ENCODE measurements at places on chromosomes 13 and 19.
A peak's percentile ranks its signal among the peaks of the same experiment; 100 is the strongest.

GRCh38 chr19:16042533-16043085, 33.7 kb upstream of the TPM4 start:
- no peak for DNase-seq

DNA sequence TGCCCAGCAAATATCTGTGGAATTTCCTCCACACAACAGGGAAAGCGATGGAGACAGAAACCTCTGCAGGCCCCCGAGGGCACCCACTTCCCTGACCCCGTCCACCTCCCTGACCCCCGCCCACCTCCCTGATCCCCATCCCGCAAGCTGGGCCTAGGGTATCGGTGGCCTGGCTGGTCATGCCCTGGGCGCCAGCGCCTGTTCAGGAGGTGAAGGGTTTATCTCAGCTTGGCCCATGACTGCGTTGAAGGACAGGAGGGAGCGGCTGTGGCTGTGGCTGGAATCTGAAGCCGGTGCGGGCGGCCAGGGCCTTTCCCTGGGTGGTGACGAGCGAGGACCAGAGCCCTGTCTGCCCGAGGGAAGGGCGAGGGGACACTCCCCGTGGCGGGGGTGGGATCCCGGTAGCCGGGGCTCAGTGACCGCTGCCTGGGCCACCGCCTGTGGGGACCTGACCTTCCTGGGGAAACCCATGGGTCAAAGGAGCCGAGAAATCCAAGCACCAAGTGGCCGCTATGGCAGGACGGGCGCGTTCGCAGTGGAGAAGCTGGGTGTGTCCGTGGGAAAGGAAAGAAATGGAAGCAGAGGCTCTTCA, 20.7 kb downstream of the GAS6 start:
- DNase-seq, result no peak

DNA sequence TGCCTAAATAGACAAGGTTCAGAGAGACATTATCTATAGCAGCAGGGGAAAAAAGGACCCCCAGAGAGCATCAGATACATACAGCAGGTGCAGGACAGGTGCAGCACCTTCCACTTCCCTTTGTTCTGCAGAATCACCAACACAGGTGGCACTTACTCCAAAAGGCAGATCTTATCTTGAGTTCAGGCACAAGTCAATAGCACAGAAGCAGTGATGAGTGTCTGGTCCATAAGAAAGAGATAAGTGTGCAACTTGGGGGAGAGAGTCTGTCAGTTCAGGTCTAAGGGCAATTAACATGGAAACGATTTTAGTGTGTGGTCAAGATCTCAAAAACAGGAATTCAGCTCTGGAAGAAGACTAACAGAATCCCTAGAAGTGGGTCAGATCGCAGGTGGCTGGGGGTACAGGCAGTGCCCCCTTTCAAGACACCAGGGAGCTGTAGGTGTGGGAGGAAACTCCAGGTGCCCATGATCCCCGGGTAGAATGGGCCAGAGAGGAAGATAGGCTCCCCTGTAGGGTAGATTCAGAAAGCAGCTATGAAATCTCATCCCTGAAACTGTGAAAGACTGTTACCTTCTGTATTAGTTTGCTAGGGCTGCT, 40.6 kb downstream of the TNFSF11 start:
- no peak for DNase-seq

DNA sequence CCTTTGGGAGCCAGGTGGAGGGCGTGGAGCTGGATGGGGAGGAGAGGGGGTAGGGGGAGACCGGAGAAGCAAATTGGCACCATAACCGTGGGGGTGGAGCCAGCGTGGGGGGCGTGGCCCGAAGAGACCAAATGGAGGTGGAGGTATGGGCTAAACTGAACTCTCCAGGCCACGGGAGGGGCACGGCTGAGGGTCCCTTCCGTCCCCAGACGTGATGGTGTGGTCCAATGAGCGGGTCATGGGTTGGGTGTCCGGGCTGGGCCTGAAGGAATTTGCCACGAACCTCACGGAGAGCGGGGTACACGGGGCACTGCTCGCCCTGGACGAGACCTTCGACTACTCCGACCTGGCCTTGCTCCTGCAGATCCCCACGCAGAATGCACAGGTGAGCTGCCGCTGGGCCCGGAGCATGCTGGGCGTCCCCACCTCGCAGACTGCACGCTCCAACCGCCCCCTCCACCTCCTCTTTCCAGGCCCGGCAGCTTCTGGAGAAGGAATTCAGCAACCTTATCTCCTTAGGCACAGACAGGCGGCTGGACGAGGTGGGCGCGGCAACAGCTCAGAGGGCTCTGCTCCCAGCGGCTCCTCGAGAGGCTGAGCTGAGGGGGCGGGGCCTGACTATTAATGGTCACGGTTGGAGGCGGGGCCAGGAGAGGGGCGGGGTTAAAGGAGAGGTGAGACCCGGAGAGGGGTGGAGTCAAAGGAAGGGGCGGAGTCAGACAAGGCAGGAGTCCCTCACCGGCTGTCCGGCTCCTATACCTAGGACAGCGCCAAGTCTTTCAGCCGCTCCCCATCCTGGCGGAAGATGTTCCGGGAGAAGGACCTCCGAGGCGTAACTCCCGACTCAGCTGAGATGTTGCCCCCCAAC, 6.2 kb downstream of the HRC start:
- peak; percentile 36 for DNase-seq

DNA sequence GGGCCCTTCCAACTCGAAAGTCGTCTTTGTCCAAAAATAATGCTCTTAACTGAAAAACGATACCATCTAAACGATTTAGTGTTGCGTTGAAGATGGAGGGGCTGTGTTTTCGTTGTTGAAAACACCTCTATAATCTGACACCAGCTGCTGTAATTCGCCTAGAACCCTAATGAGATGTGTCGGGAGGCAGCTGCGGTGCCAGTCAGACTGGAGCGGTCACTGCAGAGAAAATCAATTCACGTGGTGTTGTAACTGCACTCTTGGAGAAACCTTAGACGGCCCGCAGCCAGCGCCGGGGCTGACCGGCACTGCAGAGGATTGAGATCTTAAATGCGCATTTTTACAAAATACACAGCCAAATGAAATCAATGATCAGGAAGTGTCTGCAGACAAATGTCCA, 339.1 kb downstream of the ZNF536 start:
- no peak for DNase-seq

DNA sequence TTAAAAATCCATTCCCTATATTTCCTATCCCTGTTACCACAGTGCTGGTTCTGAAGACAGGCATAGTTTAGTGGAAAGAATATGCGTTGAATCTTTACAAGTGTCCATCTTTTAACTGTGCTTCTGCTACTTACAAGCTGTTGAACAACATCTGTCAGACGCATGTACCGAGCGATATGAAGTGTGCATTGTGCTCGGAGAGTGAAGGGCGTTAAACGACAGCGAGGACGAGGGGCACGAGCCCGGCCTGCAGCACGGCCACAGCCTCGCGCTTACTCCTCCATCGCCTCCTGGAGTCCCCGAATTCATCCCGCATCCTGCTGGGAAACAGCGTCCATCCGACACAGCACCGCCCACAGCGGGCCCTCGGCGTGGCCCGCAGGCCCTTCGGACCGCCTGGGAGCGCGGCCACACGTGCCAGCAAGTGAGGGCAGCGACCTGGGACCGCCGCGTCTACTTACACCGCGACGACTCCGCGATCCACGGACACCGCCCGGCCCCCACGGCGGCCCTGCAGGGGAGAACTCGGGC, 514 bp downstream of the PCID2 start:
- no peak for DNase-seq

- DNase-seq, result no peak
These were observed 142.5 kb downstream of the DCLK1 start for GRCh38 chr13:35988648-35989081.

DNA sequence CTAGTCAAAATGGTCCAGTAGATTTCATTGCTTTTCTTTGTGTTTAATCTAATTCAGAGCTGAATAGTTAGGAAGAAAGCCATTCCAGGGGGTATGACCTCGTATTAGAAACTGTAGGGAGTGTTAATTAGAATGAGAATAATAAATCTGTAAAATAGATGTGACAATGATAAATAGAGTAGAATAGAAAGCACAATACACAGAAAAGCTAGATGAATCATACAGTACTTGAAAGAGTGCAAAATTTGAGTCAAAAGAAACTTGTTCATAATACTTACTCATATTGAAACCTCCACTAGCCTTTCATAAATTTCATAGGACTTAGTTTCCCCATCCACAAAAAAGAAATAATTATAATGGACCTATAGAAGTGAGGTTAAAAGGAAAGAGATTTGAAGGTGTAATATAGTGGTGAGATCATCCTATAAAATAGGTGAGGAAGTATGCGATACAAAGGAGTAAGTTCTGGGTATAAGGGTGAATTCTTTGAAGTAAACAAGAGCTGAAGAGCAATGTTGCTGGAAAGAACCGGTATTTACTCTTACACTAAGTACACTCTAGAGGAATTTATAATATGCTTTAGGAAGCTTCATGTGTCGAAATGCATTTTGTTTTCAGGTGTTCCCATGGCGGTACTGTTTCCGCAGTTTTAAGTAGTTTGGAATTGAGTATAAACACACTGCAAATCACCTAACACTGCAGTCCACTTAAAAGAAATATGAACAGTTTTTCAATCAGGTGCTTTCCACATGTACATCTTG, 21.9 kb downstream of the PCDH17 start:
- DNase-seq, result no peak

DNA sequence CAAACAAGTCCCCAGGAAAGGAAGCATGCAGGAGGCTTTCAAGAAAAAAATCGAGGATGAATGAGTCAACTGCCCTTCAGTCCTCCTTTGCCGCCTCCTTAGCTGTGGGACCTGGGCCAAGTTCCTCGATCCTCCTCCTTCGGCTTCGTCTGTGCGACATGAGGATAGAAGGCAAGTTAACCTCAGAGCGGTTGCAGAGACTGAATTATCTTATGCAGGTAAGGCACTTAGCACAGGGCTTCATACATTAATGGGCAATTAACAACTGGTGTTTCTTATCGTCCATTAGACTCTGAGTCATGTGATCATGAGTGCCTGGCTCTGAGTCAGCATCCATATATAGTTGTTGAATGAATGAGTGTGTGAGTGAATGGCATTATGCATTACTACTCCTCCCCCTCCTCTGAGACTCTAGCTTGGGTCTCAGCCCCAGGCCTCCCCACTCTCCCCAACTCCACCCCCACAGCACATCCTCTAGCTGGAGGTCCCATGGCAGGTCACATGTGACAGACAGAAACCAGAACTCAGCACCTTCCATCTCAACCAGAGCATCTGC, 1.6 kb upstream of the TTC9B start:
- no peak for DNase-seq

DNA sequence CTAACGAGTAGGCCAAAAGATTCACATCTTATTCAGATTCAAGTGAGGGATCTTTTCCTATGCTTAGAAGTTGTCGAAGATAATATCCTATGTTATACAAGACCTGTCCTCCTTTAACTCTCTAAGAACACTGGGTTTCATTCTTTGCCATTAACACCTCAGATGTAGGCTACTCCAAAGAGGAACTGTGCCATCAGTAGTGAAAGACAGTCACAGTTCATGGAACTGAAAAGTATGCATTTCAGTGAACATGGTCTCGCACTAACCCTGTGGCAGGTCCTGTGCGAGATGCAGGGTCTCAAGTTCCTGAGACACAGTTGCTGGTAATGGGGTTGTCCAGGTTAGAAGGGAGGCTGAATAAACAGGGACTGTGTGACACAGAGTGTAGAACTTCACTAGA, 4.1 kb downstream of the LGALS16 start:
- no peak for DNase-seq

GRCh38 chr19:14476673-14477401, 1.7 kb upstream of the PTGER1 start:
- DNase-seq, result no peak

DNA sequence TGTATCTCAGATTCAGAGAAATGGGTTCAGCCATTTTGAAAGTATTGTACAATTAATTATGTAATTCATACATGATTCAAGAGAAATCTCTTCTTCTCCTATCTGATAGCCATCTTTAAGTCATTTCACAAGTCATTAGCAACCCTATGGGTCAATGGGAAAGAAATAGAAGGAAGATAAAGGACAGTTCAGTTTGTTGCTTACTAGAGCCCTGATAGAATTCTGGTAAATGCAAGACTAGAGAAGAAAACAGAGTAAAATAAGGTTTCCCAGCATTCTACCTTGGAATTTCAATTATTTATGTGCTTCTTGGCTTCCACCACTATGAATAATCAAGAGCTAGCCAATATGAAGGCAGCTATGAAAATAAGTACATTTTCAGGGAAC, 117.7 kb downstream of the LHFPL6 start:
- DNase-seq, result no peak

- no peak for DNase-seq
These were observed 124.1 kb downstream of the COG6 start for GRCh38 chr13:39779337-39780265.

DNA sequence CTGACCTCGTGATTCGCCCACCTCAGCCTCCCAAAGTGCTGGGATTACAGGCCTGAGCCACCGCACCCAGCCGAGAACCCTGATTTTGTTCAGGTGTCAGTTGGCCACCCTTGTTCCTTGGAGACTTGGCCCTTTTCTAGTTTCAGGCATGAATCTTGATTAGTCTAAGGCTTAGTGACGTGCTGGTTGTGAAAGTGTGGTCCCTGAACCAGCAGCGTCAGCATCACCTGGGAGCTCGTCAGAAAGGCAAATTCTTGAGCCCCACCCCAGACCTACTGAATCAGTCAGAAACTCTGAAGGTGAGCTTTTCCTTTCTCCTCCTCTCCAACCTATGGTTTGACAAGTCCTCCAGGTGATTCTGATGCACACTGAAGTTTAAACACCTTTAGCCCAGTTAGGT, 35.2 kb downstream of the CACNG6 start:
- DNase-seq, result no peak

DNA sequence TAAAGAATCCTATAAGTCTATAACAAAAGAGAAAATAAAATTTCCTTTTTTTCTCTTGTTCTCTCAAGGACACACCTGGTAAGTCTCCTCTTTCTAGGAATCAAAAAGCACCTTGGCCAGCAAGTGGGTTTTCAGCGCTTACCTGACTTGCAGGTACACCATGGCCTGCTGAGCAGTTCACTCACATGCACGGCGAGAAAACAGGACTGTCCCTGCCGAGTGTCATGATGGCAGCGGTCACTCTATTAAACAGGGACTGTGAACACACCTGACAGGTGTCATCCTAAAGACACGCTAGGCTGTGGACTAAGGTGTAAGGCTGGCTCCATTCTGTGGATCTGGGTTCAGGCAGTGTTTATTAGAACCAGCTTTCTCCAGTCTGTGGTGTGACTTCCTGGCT, 170.2 kb downstream of the TEX29 start:
- no peak for DNase-seq

GRCh38 chr13:36251526-36251925, 37.2 kb upstream of the SOHLH2 start:
- no peak for DNase-seq

- DNase-seq, result no peak
These were observed 28.7 kb upstream of the LMO7 start for GRCh38 chr13:75607447-75607846.

DNA sequence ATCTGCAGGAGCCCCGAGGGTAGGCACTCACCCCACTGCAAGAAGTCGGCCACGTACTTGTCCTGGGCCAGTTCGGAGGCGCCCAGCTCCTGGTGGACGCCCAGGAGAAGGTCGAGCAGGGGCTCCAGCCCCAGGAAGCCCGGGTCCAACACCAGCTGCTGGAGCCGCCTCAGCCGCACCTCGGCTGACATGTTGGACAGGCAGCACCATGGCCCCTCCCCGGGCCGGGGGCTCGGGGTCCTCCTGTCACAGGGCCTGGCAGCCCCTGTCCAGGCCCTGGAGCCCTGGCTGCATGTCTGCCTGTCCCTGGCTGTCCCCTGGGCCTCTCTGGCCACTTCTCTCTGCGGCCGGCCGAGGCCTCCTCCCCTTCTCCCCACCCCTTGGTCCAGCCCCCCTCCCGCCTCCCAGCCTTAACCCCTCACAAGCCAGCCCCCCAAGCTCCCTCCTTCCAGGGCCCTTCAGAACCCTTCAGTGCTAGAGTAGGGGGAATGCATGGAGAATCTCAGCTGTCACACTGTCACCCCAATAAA, at the start of gene DMPK:
TSS of gene DMPK (minus strand) at position 329 of the 530 bp plus-strand sequence. CDS start at position 191, 138 bp downstream.
- DNase-seq, result no peak

GRCh38 chr13:30863231-30863630, 42.8 kb upstream of the MEDAG start:
- no peak for DNase-seq
